ENCODE measurements at places on chromosomes 2 and 18.

- DNase-seq, result peak; percentile 69
Measured at GRCh38 chr18:70194227-70194890, 11.1 kb downstream of the RTTN start.

DNA sequence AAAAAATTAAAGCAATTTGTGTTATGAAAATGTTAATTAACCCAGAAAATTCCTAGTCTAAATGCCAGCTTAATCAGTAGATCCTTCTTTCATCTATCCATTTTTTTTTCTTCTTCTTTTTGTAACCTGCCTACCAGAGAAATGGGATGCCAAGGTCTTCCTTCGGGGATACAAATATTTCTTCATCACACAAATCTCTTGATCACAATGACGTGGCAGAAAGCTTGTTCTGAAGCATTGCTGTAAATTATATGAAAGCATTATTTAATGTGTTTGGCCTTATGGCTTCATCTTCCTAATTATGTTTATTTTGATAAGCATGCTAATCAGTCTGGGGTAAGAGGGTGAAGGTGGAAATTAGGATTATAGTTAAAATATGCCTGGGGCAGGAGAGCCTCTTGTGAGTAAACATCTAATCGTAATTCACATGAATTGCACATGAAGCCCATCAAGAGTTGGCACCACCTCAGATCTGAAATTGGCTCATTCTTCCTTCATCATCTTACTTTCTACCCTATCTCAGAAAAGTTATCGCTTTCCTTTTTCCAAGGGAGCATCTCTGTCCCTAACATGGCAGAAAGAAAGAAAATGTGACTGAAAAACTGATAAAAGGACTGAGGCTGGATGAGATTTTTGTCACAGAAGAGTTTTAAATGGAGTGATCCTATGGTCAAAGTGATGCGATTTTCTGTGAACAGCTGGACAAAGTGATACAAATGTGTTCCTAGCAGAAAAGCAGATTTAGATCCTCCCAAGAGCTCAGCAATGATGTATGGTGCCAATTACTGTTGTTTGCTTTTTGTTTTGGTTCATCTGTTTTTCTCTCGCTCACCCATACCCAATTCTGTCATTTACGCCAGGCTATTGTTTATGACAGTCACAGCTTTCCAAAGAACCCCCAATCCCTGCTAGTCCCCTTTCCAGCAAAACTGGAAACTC is 76.9 kb upstream of the PMAIP1 start:
- DNase-seq, result no peak

DNA sequence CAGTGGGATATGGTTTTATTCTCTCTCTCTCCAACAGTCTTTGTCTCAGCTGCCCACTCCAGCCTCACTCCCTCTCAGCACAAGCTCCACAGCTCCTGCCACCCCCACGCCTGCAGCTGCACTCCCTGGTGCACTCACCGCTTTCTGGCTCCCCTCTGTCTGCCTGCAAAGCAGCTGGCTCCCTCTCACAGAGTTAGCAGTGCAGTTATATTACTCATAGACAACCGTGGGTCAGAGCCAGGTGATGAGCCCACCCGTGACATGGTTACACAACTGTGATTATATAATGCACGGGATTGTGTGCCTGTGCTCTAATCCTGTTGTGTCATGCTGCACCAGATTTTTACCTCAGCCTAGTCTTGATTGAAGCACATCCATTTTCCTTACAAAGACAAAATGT is 276.9 kb upstream of the CHAC2 start:
- DNase-seq, result no peak

GRCh38 chr18:46502444-46502843 is 154.6 kb downstream of the LOXHD1 start:
- no peak for DNase-seq

DNA sequence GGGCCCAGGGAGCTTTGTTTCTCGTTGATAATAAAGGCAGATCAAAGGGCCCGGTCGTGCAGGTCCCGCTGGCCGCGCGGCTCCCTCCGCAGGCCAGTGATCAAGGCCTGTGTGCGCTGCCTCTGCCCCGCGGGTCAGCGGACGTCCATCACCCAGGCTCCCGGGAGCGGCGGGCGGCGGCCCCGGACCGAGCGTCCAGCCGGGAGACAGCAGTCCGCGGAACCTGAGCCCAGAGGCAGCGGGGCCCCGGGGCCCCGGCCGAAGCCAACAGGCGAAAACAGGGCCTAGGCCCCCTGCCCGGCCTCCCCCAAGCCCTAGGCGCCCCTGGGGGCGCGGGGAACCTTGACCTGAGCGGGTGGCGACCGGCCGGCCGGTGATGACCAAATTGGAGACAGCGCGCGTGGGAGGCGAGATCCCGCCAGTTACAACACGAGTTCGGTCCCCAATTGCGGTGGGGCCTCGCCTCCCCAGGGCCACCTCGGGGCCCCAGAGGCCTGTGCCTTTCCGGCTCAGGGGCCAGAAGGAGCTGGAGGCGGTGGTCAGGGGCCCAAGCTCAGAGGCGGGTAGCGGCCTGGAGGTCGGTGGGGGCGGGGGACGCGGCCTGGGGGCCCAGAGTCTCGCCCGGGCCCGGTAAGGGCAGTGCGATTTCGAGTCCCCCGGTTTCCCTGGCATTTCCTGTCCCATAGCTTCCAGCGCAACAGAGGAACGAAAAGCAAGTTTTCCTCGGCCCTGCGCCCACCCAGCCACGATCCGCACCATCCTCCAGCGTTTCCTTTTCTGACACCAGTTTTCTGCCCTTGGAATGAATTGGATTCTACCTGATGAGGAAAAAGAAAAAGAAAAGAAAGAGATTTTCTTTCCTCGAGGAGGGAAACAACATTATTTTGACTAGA is 5.9 kb downstream of the SP9 start:
- no peak for DNase-seq
